GM06990 (cell line): ENCODE measurements at places on chromosomes 6 and 20.

GRCh38 chr20:16984481-16984880 lies 236.3 kb downstream of the OTOR start:
- no peak for DNase-seq

DNA sequence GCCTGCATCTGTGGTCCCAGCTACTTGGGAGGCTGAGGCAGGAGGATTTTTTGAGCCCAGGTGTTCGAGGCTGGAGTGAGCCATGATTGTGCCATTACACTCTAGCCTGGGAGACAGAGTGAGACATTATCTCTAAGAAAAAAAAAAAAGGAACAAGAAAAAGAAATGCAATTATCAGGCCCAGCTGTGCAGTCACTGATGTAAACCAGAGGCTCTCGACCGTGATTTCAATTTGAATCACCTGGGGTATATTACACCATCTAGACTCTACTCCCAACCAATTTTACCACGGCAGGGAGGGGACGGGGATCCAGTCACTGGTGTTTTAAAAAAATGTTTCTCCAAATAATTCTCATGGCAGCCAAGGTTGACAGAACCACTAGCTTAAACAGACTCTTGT lies 48.8 kb upstream of the NKX2-2 start:
- no peak for DNase-seq

GRCh38 chr20:36817496-36817895 lies 43.9 kb upstream of the DSN1 start:
- no peak for DNase-seq

GRCh38 chr6:129133770-129134192 lies 250.8 kb downstream of the LAMA2 start:
- DNase-seq = no peak

GRCh38 chr6:7411328-7411727 lies 21.7 kb downstream of the RIOK1 start:
- DNase-seq = no peak

DNA sequence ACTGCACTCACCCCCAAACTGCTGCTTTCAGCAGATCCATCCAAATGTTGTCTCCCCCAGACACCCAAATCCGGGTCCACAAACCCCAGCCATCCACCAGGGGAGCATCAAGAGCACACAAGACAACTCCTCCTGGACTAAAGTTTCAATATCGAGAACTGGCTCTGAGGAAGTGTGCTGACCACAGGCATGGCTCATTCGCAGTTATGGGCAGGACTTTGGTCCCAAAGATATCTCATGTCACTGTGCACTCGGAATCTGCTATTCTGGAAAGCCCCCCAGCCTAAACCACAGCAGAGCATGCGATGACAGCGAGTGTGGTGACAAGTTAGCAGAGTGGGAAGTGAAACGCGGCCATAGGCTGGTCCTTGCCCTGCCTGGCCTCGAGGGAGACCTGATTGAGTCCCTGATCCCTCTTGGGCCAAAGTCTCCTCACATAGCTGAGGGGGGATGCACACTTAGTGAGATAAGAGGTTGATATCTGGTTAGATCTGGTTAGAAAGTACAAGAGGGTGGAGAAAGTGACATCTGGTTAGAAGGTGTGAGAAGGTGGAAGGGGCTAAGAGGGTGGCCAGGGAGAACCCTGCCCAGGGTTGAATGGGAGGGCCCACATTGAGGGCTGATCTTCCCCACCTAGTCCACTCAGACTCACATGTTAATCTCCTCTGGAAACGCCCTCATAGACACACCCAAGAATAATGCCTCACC lies 149.7 kb downstream of the MRPL14 start:
- DNase-seq = peak; percentile 65

- DNase-seq = no peak
Measured at GRCh38 chr6:7145585-7145884, 37.8 kb downstream of the RREB1 start.

- no peak for DNase-seq
Measured at GRCh38 chr20:20491110-20491783, 123.3 kb downstream of the INSM1 start.

GRCh38 chr6:52657870-52658269 lies 13.0 kb upstream of the TMEM14A start:
- DNase-seq = no peak

- no peak for DNase-seq
Measured at GRCh38 chr6:105258816-105259215, 79.0 kb upstream of the POPDC3 start.

- DNase-seq = no peak
Measured at GRCh38 chr6:79824202-79824601, 123.2 kb downstream of the ELOVL4 start.

DNA sequence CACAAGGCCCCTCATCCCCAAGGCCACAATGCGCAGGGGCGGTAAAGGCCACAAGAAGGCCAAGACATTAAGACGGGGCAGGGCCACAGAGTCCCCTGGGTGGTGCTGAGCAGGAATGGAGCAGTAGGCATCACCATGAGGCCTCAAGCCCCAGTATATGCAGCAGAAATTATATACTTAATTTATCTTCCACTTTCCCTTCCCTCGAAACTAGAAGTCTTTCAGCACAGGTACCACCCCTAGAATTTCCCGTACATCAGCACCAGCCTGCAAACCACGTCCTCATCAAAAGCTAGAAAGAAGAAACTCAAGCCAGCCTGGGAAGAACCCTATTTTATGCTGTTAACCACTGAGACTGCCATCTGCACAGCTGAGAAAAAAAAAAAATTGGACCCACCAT lies 89.4 kb downstream of the PLG start:
- peak; percentile 50 for DNase-seq

DNA sequence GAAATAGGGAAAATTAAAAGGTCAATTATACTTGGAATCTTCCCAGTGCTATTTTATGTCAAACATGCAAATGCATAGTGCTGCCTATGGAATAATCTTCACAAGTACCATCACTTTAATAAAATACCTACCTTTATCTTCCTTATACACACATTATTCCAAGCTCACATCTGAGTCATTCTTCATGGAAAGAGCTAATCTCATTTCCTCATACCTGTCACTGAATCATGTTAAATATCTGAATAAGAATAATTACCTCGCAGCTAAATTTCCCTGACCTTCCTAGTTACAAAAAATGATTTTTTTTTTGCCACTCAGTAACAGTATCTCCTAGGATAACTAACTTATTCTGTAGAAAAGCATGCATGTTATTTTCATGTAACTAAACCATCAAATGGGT lies 661.4 kb upstream of the HS3ST5 start:
- DNase-seq = no peak

GRCh38 chr6:141598487-141598886 lies 534.2 kb upstream of the GJE1 start:
- DNase-seq = no peak

DNA sequence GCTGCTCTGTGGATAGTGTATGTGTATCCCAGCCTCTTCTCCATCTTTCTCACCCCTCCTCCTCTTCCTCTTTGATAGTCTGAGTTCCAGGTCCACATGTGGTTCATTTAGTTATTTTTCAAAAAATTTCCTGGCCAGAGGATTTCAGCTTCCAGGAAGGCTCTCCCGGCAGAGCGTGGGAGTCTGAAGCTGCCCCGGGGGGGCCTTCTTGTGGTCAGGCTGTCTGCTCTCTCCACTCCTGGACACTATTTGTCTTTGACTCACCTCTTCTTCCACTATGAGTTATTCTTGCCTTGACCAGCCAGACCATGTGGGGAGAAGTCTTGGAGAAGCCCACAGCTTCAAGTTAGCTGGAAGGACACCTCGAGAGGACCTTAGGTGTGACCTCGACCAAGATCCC lies 258.8 kb downstream of the CDC5L start:
- DNase-seq = no peak
